SK-MEL-5 (cell line): ENCODE measurements at places on chromosomes 16 and 17. TPM values are rescaled to one million over a fixed set of nuclear protein-coding genes. Genes with fewer than 3 reads are reported as not detected.

Gene CPHXL2
- total RNA-seq: not detected in 2 replicates

Gene SLC12A3
- not detected in 2 replicates for total RNA-seq

Gene FAM171A2
- 5.0 and 5.3 TPM in 2 replicates for total RNA-seq

Gene BRIP1
- 13.7 and 14.6 TPM in 2 replicates for total RNA-seq

Gene CCR7
- not detected in 2 replicates for total RNA-seq

Gene ZFPM1
- total RNA-seq: 0.13 and 0.29 TPM in 2 replicates

Gene PRKAR1A
- 974 and 1,047 TPM in 2 replicates for total RNA-seq

Gene QRICH2
- 2.4 and 2.7 TPM in 2 replicates for total RNA-seq

Gene CDRT4
- 0.77 and 1.6 TPM in 2 replicates for total RNA-seq

Gene CYB5D1
- total RNA-seq: 7.2 and 7.5 TPM in 2 replicates

Gene GRAP
- total RNA-seq: 0.48 TPM in 1 of 2 replicates, not detected in the other

Gene TCAP
- total RNA-seq: 0.05 and 0.53 TPM in 2 replicates

Gene FN3K
- total RNA-seq: 1.1 and 1.7 TPM in 2 replicates

Gene CSH2
- not detected in 2 replicates for total RNA-seq
